ENCODE measurements at places on chromosomes 1 and 21.
A peak's percentile ranks its signal among the peaks of the same experiment; 100 is the strongest.

DNA sequence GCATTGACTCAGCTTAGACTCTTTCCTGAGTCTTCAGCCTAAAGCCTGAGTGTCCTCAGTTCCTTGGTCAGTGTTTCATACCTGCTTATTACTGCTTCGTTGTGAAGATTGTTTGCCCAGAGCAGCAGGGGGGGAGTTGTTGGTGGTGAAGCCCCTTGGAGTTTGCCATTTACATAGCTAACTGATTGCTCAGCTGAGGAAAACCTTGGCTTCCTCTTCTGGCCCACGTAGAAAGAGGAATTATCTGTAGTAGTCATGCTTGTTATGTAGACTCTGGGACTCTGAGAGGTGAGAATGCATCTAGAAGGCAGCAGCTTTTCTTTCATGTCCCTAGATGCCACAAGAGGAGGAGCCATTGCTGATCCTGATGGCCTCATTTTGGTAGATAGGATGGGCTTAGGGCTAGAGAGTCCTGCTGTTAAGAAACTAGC, 125.9 kb downstream of the MAST2 start:
- DNase-seq: peak; percentile 83

- peak; percentile 64 for DNase-seq
These were observed 594.7 kb upstream of the CAMK1G start for GRCh38 chr1:208988811-208989222.

DNA sequence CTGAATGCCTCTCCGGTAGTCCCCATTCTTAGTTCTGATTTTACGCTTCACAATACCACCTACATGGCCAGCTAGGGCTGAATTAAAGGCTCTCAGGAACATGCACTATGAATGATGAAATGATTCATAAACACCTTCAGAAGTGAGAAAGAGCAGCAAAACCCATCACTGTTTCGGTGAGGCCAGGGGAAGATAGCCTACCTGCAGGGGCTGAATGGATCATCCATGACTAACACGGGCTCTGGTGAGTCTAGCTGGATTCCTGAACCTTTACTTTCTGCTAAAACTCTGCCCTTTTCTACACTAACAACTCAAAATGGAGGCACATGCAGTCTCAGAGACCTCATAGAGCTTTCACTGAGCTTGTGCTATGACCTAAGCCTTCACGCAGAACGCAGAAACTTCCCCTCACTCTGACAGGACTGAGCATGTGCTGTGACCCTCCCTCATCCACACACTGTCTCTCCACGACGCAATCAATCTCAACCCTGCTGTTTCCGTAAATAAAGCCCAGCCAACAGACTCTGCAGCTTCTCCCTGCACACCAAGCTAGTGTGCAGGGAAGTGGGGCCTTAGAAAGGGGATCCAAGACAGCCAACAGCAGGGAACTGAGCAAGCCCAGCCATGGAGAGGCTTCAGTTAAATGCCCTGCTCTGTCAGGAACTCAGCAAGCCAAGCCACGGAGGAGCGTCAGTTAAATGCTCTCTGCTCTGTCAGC, 207.8 kb downstream of the SLC45A1 start:
- peak; percentile 95 for DNase-seq

- DNase-seq: no peak
These were observed 54.5 kb downstream of the ARHGEF10L start for GRCh38 chr1:17594026-17594425.

DNA sequence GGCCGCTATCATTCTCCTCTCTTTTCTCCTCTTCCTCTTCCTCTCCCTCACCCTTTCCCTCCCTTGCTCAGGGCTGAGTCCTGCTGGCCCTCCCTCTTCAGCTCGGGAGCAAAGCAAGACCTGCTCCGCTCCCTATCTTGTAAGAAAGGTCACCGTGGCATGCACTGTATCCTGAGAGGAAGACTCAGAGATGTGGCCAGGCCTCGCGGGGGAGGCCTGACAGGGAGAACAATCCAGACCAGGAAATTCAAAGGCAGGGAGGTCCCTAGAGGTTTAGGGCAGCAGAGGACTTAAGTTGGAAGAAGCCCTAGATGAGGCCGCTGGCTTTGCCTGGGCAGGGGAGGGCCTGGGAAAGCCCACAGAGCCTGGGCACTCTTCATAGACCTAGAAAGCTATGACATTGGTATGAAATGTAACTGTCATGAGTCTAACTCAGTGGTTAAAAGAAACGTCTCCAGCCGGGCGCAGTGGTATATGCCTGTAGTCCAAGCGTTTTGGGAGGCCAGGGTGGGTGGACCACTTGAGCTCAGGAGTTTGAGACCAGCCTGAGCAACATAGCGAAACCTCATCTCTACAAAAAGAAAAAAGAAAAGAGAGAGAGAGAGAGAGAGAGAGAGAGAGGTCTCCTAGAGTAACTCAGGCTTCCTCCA, 14.6 kb upstream of the PTAFR start:
- DNase-seq: peak; percentile 22

- DNase-seq: peak; percentile 56
These were observed 747 bp downstream of the ADAMTS1 start for GRCh38 chr21:26844258-26845065.

- no peak for DNase-seq
These were observed 33.7 kb upstream of the ARF1 start for GRCh38 chr1:228048659-228049298.

DNA sequence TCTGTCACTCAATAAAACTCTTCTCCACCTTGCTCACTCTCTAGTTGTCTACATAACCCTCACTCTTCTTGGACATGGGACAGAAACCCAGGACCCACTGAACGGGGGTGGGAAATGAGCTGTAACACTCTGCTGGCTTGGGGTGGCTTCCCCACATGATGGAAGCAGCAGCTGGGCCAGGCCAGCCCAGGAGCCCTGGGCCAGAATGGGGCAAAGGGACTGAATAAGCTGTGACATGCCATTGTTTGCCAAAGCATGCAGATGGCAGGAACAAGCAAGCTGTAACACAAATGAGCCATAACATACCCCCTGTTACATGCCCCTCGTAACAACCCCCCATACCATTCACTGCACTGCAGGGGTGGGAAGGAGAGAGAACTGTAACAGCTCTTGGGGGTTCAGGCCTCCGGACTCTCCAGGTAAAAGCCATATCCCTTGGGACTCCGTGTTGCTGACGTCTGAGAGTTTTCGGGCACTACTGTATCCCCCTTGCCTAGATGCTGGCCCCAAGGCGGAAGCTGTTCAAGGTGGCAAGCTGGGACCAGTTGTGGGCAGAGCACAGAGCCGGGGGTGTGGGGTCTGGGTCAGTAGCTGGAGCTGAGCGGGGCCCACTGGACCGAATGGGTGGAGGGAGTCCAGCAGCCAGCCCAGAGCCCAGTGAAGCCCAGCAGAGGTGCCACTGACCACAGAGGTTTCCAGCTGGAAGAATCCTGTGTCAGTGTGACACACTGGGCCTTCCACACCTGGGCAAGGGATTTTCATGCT, 56.1 kb upstream of the DMRTB1 start:
- DNase-seq: no peak
